Suprapubic skin (tissue), 4 donors: ENCODE measurements at places on chromosomes 4 and X. TPM values are rescaled to one million over a fixed set of nuclear protein-coding genes. Genes with fewer than 3 reads are reported as not detected.

- DNase-seq = no peak
These were observed 279.7 kb downstream of the CHIC1 start for GRCh38 chrX:73842541-73843234.

GRCh38 chr4:41408859-41409593, 128.9 kb upstream of the LIMCH1 start:
- DNase-seq = no peak

GRCh38 chr4:88616275-88617150, 24.2 kb downstream of the HERC3 start:
- DNase-seq = no peak

GRCh38 chr4:39166177-39166576, 16.2 kb upstream of the WDR19 start:
- DNase-seq = no peak

DNA sequence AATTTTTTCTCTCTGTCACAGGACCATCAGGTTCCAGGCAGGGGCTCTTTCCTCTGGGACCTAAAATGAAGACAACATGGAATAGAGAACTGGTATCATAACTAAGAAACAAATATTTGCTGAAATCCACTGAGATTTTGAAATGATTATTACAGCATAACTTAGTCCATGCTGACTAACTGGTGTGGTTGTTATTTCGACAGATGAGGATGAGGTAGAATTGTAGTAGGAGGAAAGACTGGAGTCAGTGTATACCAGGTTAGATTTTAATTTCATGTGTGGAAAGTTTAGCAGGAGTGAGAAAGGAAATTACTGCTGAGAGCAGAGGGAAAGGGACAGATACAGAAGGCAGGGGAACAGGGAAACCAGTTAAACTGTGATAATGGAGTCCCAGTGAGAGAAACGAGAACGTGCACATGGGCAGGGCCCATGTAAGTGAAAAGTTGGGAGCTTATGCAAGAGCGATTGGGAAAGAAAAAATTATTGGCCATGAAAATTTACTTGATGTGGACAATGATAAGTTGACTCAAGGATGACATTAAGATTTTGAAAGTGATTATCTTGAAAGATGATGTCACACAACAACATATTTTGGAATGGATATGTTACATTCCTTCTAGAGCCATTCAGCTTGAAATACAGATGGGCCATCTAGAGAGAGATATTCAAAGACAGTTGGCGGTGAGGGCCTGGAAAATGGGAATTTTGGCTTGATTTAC, 98.7 kb upstream of the DDIT4L start:
- no peak for DNase-seq

GRCh38 chrX:70252491-70252890, 7.5 kb downstream of the P2RY4 start:
- DNase-seq = no peak

DNA sequence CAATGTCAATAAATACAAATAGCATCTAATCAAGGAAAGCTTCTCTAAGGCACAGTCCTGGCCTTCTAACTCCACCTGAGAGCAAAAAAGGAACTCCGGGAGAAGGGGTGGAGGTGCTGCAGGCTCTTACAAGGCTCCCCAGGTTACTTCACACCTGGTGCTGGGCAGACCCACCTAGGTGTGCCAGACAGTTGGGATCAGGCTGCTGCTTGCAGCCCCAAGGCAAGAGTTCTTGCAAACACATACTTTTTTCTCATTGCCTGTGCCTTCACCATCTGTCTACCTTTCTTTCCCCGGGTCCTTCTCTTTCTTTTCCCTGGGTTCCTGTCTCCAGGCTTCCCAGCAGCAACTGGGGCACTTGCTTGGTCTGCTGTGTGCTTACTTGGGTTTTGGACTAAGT, 81.4 kb upstream of the STIM2 start:
- DNase-seq = no peak

GRCh38 chr4:107647591-107647990, 72.4 kb downstream of the PAPSS1 start:
- no peak for DNase-seq

GRCh38 chr4:7673121-7673520, 238.4 kb upstream of the PSAPL1 start:
- no peak for DNase-seq

GRCh38 chr4:63049726-63050125, 1359.5 kb downstream of the TECRL start:
- DNase-seq = no peak

- no peak for DNase-seq
These were observed 476.4 kb upstream of the HS3ST1 start for GRCh38 chr4:11904846-11905739.

DNA sequence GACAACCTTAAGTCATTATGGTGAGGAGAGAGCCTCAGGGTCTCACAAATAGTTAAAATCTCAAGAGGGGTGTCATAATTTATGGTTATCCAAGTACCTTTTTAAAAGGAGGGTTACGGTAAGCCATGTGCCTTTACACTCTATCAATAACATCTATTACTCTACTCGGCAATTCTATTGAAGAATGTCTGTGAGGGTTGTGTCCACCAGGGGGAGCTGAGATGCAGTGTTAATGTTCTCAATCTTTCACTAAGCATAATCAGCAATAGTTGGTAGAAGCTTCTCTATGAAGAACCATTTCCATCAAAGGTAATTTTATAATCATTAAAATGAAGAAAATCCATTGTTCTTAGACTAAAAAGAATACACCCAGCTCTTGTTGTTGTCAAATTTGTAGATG, 457.4 kb downstream of the CENPC start:
- peak; percentile 61 for DNase-seq

DNA sequence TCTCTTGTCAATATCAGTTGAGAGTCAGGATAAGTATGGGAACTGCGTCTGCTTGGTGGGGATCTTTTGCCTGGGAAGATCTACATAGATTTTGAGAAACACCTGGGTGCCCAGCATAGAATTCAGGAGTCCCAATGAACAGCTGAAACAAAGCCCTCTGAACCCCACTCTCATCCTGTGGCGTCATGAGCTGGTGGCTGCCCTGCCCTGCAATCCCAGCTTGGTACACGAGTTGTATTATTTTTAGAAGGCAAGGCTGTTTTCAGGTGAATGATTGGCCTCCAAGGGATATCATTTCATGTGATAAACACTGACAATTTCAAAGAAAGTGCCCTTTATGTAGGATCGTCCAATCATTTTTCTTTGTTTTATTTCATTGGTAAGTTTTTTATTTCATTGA, 60.8 kb downstream of the HCCS start:
- no peak for DNase-seq

DNA sequence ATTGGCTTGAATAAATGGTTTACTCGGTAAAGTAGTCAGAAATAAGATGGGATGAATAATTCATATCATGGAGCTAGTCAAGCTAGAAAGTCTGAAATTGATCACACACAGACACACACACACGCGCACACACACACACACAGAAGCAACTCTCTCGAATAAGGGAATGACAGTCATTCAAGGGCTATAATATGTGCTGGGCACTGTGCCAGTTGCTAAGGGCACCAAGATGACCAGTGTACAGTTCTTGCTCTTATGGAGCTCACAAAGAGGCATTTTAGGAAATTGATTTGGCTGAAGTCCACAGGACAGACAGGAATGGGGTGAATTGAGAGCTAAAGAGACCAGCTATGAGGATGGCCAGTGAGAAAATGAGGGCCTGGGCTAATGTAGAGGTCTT, 34.2 kb upstream of the SH3D19 start:
- no peak for DNase-seq

GRCh38 chr4:2591189-2591588, 54.7 kb downstream of the FAM193A start:
- no peak for DNase-seq

- DNase-seq = no peak
These were observed 263.2 kb upstream of the ITM2A start for GRCh38 chrX:79630033-79631009.

- DNase-seq = peak; percentile 27
These were observed 2.2 kb downstream of the LRPAP1 start for GRCh38 chr4:3530051-3530450.

GRCh38 chr4:63105839-63106238, 1303.4 kb downstream of the TECRL start:
- DNase-seq = no peak

- DNase-seq = no peak
These were observed 2.6 kb downstream of the HEPH start for GRCh38 chrX:66166671-66167070.

DNA sequence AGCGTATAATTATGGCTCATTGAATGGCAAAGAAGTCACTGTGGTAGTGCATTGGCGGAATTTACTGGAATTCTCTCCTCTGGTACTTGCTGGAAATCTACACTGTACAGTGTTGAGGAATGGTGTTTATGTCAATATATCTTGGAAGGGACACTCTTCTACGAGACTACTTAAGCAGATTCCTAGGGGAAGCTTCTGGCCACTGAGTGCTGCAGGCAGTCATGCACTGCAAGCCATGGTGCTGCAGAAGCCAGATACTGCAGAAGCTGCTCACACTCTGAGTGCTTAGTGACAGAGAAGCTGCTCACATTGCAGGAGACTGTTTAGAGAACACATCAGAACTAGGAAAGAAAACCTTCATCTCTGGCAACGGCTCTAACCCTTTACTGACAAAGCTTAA, 725.0 kb downstream of the CCSER1 start:
- no peak for DNase-seq

DNA sequence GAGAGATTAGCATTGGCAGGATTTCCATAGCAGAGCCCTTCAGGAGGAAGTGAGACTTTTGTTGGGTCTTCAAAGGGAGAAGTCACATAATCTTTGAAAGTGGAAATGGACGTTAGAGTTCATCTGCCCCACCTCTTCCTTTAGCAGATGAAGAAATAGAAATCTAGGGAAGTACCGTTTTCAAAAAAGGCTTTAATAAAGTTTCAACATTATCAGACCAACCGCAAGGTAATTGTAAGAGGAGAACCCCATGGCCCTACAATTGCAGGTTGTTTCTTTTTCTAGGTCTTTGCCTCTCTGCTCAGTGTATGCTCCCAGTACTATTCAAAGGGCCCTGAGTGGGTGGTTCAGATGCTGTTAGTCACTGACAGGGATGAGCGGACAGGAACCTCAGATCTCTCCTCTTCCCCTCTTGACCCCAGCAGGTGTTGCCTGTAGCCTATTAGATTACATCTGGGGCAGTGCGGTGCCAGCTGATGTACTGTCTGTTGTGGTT, 48.6 kb upstream of the AP1S2 start:
- DNase-seq = no peak

GRCh38 chr4:156547439-156547838, 424.2 kb downstream of the PDGFC start:
- no peak for DNase-seq

DNA sequence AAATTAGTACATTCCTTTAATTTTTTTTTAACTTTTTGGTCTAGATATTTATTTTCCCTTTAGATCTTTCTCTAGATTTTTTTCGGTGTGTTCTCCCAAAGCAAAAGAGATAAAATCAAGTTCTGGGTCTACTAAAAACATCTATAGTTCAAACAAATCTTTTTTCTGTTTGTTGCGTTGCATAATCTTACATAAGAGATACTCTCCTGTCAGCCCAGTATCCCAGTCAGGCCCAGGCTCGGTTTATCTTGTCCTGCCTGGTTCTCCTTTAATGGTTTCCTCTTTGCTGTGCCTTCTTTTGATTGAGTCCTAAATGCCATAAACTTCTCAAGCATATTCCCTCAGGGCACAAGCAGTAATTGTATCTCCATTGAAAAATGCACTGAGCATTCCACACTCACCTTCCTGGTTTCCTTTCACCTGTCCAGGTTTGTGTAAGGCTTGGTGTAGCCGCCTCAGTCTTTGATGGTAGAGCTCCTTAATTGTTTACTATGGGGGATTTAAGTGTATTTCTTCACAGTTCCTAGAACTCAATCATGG, 104.9 kb downstream of the TMEM131L start:
- DNase-seq = no peak

DNA sequence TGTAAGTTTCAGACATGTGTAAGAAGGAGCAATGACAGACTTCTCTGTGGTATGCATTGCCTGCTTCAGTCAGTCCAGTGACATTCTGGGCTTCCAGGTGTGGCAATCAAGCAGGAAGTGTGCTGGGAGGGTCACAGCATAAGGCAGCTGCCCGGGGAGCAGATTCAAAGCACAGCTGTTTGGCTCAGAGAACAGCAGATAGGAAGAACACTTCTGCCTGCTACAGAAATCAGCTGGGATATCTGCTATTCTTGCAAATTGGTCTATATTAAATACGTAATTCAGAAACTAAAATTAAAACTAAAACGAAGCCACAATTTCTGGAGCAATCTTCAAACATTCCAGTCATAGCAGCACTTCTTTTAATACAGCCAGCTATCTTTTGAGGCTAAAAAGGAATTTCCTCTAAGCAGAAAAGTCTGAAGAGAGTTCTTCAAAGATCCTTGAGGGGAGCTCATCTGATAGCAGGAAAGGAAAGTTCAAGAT, 47.5 kb upstream of the GALNT7 start:
- DNase-seq = no peak

GRCh38 chr4:127503111-127503510, 129.6 kb upstream of the INTU start:
- no peak for DNase-seq

- DNase-seq = no peak
These were observed 57.3 kb upstream of the CXCL8 start for GRCh38 chr4:73683033-73683432.

GRCh38 chr4:180380733-180381132, 1862.5 kb upstream of the TENM3 start:
- no peak for DNase-seq

DNA sequence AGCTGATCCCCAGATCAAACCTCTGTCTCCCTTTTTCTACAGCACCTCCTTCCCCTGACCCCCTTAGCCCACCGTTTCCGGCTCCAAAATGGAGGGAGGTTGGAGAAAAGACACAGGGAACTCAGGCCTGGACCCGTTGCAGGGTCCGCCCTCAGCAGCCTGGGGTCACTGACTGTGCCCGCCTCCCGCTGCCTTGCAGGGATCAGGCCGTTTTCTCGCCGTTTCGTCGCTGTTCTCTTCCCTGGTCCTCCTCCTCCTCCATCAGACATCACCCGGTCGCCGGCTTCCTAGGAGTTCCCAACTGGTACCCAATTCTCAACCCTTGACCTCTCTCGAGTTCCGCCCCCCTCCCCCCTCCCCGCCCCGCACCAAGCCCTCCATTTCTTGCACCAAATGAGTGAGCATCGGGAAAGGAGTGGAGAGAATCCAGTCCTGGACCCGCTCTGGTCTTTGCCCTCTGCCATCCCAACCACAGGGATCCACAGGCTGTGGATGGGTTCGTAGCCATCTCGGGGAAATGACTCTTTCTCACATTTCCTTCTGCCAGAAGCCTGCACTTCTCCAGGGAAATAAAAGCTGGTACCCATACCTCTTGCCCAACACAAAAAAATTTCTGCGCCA, 493 bp downstream of the TCEAL5 start:
- no peak for DNase-seq

GRCh38 chr4:145734576-145735346, 54.8 kb downstream of the C4orf51 start:
- DNase-seq = no peak

- no peak for DNase-seq
These were observed 128.0 kb downstream of the C4orf33 start for GRCh38 chr4:129223945-129224344.

Gene NUDT10
- 0.38 TPM for total RNA-seq

Gene USP17L15
- not detected for total RNA-seq

Gene RBM10
- total RNA-seq = 33.1 TPM

Gene TMPRSS11D
- 0.73 TPM for total RNA-seq

Gene DCAF12L1
- total RNA-seq = not detected

Gene LUZP4
- total RNA-seq = not detected

Gene WNK3
- total RNA-seq = 1.1 TPM

Gene ZNF141
- 5.6 TPM for total RNA-seq

Gene SPANXA1
- not detected for total RNA-seq

Gene WAS
- 4.7 TPM for total RNA-seq

Gene DCHS2
- 0.93 TPM for total RNA-seq

Gene UNC5C
- 0.98 TPM for total RNA-seq

Gene CPZ
- total RNA-seq = 4.2 TPM

Gene SLC10A4
- total RNA-seq = 0.34 TPM
